Neural crest cell (in vitro differentiated cells): ENCODE measurements at places on chromosomes 1 and 21.

DNA sequence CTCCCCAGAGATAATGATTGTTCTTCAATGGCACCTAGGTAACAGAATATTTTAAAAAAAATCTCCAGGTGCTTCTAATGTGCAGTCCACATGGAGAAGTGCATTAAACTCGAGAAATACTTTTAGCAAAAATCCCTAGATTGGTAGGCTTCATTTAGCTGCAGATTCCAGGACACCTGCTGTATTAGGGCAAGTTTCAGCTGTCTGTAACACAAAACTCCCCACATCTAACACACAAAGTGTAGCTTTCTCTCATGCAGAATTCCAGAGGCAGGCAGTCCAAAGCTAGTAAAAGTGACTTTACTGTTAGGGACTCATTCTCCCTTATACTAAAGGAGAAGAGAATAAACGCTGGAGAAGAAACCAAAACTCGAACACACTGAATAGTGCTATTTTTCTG, 1414.3 kb upstream of the B3GALT2 start:
- DNase-seq, result no peak

DNA sequence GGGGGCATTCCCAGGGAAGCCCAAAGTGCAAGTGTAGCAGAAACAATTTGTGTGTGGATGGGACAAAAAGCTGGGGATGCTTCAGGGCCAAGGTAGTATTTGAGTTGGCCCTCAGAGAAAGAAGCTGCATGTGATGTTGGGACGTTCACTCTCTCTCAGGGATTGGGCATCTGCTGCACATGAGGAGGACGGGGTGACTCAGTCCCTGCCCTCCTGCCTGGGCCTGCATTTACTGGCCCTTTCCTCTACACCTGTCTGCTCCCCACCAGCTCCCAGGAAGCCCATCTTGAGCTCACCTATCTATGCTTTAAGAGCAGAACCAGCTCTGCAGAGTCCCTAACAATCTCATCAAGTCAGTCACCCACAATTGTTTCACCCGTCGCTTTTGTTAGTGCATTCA, 23.5 kb upstream of the MPZL1 start:
- no peak for DNase-seq

DNA sequence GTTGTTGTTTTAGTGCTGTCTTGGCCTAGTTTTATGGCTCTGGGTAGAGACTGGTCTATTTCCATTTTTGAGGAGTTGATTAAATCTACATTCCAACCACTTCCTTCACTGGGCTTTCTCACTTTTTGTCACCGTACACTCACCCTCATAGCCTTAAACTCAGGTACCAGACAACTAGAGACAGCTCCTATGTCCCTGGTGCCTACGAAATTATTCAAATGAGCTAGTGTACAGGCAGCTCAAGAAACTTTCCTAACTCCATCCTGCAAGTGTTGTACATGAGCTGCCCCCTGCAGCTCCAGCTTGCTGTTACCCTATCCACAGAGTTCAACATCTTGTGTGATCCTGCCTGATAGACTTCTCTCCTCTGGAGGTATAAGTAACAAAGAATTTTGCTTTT, 704.8 kb upstream of the RGS18 start:
- no peak for DNase-seq

- no peak for DNase-seq
These were observed 356.2 kb downstream of the KCTD3 start for GRCh38 chr1:215923129-215923824.

DNA sequence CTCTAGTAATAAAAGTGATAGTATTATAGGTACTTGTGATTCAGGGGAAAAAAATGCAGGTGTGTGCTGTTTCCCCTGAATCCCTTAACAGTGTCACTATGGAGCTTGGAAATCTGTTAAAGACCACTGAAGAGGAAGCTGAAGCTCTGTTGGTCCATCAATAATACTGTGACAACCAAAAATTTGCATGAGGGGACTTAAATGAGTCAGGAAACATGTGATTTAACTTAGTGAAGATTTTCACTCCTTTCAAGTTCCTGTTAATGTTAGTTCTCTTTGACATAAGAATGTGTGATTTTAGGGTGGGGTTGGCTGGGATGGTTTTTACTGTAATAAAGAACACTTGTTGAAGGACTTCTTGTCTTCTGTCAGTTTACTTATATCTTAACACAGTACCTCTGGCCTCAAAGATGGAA, 32.0 kb downstream of the VANGL2 start:
- DNase-seq, result no peak

DNA sequence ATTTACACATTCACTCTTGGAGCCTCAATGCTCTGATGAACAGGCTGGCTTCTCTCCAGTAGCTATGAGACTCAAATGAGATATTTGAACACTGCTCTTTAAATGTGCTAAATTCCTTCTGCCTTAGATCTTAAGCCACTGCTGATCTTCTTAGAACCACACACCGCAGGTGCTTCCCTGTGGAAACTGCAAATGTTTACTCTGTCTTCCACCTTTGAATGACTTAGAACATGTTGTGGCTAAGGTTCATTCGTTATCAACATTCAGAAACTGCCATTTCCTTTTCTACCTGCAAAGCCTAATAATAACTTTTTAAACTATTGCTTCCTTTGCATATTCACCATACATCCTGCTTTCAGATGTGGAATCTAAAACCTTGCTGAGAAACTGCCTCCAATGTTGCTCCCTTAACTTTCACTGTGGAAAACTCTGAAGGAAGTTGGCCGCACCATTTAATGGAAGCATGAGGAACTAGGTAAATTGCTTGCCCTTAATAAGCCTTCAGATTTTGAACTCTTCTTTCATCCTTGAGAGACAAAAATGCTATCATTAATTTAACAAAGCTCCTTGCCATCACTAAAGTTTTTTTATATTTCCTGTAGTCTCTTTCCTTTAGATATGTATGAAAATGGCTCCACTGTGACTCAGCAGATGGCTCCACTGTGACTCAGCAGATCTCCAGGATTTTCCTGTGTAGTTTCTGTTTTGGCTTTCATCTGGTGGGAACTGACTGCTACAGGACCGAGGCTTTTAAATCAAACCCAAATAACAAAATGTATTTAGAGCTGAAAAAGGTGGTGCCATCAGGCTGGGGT, 143.8 kb downstream of the TNFSF18 start:
- DNase-seq, result no peak
